Muscle of leg (tissue), 16 donors: ENCODE measurements at places on chromosomes 2 and 18. TPM values are rescaled to one million over a fixed set of nuclear protein-coding genes. Genes with fewer than 3 reads are reported as not detected.

GRCh38 chr2:40740419-40740818, 288.5 kb upstream of the SLC8A1 start:
- no peak overlapping the region for H3K4me3 ChIP-seq
- no peaks in the 10 kb centered on the region for H3K36me3 ChIP-seq
- no peaks in the 10 kb centered on the region for H3K4me1 ChIP-seq
- no peaks in the 10 kb centered on the region for H3K27me3 ChIP-seq

DNA sequence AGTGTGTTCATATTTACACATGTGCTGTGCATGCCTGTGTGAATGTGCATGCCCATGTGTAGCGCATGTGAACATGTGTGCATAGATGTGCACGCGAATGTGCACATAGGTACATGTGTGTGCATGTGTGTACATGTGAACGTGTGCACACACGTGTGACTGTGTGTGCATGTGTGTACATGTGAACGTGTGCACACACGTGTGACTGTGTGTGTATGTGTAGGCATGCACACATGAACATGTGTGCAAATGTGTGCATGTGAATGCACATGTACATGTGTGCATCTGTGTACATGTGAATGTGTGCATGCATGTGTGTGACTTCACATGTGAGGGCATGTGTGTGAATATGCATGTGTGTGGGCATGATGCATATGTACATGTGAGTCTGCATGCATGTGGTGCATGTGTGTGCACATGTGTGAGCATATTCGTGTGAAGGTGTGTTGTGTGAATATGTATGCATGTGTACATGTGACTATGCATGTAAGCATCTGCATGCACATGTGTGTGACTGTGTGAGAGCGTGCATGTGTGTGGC, 122.4 kb downstream of the PTGR3 start:
- H3K27ac ChIP-seq = no peak overlapping the region
- H3K4me3 ChIP-seq = no peak overlapping the region
- no peaks in the 10 kb centered on the region for H3K4me1 ChIP-seq
- no peak for DNase-seq

The CCL20 gene
- total RNA-seq = 0.27 TPM

The CNRIP1 gene
- total RNA-seq = 21.1 TPM

DNA sequence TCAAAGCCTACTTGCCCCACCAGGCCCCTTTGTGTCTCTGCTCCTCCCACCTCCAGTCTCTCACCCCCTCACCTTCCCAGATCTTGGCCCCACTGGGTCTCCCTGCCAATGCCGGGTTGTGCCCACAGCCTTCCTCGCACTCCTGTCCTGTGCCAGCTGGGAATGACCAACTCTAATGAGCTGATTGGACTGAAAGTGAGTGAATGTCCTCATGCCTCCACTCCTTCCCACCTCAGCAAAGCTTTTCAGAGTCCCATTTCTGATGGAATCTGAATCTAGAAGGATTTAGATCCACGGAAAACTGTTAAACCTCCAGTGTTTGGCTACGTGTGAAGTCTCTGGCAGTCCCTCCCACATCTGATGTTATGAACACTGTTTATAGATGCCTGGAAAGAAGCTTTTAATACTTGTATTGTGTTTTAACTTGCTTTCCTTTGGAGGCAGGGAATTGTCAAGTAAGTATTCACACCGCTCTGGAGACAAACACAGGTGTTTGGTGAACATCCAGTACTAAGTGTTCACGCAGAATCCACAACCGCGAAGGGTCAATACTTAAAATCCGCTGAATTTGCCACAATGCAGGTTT, 103.9 kb downstream of the RTN4 start:
- DNase-seq = peak; percentile 47
- no peak overlapping the region for H3K4me3 ChIP-seq
- H3K27me3 ChIP-seq = no peaks in the 10 kb centered on the region

The PLCL1 gene
- 13.4 TPM for total RNA-seq

- peaks cover 9% of the 10 kb centered on the region for H3K4me1 ChIP-seq
- H3K27ac ChIP-seq = no peak overlapping the region
- H3K36me3 ChIP-seq = no peaks in the 10 kb centered on the region
- no peak overlapping the region for H3K4me3 ChIP-seq
Measured at GRCh38 chr2:95071856-95072255, 46.3 kb downstream of the MAL start.

The SLC14A1 gene
- total RNA-seq = 1.3 TPM

DNA sequence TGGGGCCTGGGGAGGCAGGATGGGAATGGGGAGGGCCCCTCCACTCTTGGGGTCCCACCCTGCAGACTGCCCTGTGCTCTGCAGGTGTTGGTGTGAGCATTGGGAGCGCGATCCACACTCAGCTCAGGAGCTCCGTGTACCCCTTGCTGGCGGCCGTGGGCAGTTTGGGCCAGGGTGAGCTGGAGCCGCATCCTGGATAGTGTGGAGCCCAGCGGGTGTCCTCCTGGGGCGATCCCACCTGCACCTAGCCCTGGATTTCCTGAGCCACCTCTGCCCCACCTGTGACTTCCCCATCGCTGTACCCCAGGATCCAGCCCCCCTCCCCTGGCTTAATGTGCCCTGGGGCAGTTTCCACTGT, 2.6 kb downstream of the PROM2 start:
- no peaks in the 10 kb centered on the region for H3K36me3 ChIP-seq
- H3K4me3 ChIP-seq = no peak overlapping the region
- H3K4me1 ChIP-seq = no peaks in the 10 kb centered on the region
- no peak for DNase-seq

GRCh38 chr2:33482518-33482917, 6.1 kb downstream of the RASGRP3 start:
- H3K36me3 ChIP-seq = no peaks in the 10 kb centered on the region
- H3K4me1 ChIP-seq = peaks cover 14% of the 10 kb centered on the region
- no peak overlapping the region for H3K4me3 ChIP-seq
- peak; percentile 50 for DNase-seq
- H3K27ac ChIP-seq = no peak overlapping the region

GRCh38 chr2:117700471-117700870, 114.0 kb upstream of the DDX18 start:
- no peak for DNase-seq
- no peaks in the 10 kb centered on the region for H3K27me3 ChIP-seq
- no peaks in the 10 kb centered on the region for H3K36me3 ChIP-seq
- H3K27ac ChIP-seq = no peak overlapping the region

The EPG5 gene
- total RNA-seq = 14.9 TPM

GRCh38 chr2:227460070-227460485, 11.9 kb upstream of the AGFG1 start:
- H3K27me3 ChIP-seq = no peaks in the 10 kb centered on the region
- no peaks in the 10 kb centered on the region for H3K36me3 ChIP-seq
- no peaks in the 10 kb centered on the region for H3K4me1 ChIP-seq
- no peak overlapping the region for H3K4me3 ChIP-seq
- DNase-seq = no peak
